ENCODE measurements at places on chromosomes 2 and 18.

- DNase-seq: no peak
Measured at GRCh38 chr2:127039387-127040031, 67.4 kb downstream of the BIN1 start.

GRCh38 chr18:62323483-62324180 is 1.5 kb upstream of the TNFRSF11A start:
- DNase-seq: no peak

- no peak for DNase-seq
Measured at GRCh38 chr2:227627769-227628168, 10.5 kb downstream of the SCYGR4 start.

- DNase-seq: no peak
Measured at GRCh38 chr2:26581991-26582842, 58.9 kb downstream of the CIB4 start.

DNA sequence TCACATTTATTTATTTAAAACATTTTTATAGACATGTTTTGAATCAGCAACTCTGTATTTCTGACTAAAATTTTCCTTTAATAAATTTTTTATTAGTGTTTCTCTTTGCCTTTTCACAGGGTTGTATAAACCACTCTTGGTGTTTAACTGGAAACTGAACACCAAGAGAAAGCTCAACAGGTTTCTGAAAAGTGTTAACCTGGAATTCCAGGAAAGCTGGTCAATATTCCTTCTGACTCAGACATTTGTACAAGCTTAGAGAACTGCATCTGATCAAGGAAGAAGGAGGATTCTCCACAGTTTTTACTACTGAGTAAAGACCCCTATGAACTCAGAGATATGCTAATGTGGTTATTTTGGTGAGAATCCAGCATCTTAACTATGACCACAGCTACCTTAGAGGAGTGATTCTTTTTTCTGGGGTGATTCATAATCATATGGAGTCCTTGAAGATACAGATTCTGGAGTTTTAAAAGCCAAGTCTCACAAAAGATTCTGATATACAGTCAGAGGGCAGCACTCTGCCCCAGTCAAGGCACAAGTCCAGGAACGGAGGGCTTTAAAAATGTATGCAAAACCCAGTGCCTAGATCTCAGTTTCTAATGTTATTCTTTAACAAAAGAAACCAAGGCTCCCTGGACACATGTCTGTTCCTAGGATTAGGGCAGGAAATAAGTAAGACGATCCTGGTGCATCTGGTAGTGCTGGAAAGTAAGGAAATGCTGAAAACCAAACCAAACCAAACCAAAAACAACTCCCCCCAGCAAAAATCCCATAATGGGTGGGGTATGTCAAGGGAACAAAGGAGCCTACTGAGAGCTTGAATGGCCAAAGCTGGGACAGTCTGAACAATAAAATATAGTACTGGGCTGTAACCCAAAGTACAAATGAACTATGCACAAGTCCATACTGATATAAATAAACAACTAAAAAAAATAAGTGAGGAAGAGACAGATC is 85.1 kb upstream of the FZD5 start:
- DNase-seq: no peak

- no peak for DNase-seq
Measured at GRCh38 chr2:200695601-200696000, 109.8 kb downstream of the AOX1 start.

DNA sequence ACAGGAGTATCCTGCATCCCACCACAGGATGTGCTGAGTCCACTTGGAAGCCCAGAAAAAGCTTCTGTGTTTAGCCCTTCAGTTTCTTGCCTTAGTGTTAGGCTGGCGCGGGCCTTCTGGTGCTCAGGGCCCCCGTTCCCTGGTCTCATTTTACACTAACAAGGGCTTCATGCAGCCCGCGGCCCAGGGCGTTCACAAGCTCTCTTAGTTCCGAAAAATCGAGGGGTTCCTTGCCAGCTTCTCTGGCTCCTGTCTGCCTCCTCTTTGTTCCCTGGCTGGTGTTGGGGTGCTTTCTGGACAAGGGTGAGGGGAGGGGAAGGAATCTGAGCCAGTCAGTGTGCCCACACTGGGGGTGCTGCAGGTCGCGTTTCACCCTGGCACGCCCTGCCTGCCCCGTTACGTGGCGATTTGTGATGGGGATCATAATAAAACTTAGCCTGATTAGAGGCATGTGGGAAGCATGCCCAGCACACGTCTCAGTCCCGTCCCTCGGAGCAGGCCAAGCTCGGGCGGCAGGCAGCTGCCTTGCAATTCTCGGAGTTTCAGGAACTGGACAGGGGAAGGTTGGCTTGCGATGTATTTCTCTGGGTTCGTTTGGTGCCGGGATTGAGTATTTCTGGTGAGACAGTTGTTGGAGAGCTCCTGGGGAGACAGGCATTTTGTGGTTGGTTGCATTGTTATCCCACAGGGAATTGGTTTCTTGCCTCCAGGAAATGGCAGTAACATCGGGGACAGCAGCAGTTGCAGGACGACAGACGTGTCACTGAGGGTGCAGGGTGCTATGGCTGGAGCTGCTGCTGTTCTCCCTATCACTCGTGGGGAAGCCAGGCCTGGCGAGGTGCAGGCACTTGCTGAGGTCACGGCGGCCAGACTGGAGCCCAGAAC is 22.9 kb downstream of the SH3BP4 start:
- peak; percentile 41 for DNase-seq

DNA sequence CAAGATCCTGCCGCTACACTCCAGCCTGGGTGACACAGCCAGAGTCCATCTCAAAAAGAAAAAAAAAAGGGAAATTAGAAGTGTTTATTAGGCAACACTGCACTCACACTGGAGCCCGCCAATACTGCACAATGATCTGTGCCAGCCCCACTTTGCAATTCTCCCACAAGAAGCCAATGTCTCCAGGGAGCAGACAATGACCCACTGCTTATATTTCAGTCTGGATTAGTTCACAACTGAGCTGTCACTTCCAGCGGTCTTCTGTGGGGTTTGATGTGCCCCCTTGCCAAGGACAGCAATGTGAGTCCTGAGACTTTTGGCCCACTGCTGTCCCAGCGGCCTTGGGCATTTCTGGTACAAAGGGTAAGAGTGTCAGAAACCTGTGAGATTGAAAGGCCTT is 85.6 kb upstream of the PPM1B start:
- no peak for DNase-seq

- DNase-seq: peak; percentile 94
Measured at GRCh38 chr2:85420536-85421259, 2.2 kb downstream of the SH2D6 start.

DNA sequence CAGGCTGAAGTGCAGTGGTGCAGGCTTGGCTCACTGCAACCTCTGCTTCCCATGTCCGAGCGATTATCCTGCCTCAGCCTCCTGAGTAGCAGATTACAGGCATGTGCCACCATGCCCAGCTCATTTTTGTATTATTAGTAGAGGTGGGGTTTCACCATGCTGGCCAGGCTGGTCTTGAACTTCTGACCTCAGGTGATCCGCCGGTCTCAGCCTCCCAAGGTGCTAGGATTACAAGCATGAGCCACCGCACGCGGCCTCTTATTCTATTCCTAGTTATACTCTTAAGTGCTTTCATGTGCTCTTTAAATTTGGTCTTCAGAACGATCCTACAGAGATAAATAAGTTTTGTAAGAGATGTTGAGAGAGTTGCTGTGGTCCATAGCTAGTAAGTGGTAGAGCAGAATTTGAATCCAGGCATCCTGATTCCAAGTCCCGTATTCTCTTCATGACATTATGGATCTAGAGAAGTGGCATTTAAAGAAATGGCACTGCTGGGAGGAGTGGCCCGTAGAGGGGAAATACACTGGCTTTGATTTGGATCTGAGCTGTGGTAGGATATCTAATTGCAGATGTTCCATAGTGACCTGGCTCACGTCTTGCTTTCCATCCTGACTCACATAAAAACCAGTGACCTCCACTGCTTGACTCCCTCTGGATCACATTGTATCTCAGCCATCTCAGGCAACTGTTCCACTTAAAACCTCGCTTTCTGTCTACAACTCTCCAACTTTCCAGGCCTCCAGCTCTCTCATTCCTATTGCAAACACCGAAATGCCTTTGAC is 22.8 kb upstream of the ME2 start:
- DNase-seq: no peak

DNA sequence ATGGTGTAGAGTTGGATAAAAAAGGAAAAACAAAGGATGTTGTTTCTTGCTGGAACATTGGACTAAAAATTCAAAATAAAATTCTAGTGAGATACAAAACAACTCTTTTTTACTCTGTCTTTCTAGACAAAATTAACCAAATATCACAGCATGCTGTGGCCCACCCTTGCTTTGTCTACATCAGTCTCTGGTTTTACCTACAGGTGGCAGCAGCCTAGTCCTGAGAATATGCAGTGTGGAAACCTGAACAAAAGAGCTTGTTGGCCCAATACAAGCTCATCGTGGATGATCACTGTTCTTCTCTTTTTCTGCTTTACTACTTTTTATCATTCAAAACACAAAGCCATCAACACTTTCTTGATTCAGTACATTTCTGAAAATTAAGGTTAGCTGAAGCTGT is 210.4 kb downstream of the CDH19 start:
- peak; percentile 23 for DNase-seq

DNA sequence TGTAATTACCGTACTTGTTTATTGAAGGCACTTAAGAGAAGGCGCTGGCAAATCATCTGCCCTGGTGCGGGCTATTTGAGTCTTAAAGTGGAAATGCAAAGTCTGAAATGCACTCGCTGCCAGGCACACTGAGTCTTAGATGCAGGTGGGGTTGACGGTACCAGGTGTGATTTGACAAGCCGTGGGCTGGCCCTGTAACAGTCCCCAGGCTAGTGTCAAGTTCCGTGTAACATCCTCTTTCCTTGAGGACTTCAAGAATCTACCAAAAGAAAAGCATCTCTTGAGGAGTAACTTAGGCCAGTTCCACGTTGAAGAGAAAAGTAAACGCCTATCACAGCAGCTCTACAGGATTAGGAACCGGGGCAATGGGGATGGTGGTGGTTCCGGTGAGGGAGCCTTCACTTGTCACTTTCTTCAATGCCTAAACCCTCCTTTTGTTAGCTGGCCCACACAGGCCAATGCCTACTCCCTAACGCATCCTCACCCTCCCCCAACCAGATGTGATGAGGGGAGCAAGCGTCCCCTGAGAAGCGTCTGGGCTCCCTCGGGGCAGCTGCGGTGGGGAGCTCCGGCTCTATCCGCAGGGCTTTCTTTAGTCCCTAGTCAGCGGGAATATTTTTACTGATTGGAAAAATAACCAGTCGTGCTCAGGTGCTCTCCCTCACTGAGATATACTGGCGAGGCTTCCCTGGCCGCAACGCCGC is 1.5 kb upstream of the UGP2 start:
- DNase-seq: peak; percentile 52

DNA sequence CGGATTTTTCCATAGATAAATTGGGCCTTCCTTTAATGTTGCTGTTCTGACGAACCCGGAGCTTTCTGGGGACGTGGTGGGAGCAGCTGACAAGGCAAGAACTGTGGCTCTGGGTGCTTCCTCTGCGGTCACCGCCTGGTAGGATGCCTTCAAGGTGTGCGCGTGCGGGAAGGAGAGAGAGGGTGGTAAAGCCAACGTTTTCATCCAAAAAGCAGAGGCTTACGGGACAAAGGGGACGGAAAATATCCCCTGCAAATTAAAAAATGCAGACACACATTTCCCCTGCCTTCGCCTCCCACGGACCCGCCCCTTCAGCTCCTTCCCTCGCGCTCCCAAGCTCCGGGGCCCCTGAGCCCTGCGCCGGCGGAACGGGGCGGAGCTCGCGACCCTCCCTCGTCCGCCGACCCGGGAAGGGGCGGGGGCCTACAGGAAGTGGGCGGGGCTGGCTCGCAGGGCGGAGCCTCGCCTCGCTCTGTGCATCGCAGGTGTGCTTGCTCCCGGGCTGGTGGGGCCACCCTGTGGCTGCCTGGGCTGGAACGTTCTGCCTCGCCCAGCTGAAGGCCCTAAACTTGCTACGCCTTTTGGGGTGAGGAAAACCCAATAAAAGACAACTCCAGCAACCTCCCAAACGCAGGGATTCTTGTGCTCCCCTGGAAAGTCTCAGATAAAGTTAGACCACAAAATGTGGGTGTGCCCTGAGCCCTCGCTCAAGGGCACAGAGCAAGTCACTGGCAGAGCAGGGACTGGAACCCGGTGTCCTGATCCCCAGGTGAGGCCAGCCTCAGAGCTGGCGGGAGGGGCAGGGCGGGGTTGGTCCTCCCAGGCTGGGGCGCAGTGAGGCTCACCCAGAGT is 25.4 kb upstream of the SLC66A3 start:
- DNase-seq: peak; percentile 93

DNA sequence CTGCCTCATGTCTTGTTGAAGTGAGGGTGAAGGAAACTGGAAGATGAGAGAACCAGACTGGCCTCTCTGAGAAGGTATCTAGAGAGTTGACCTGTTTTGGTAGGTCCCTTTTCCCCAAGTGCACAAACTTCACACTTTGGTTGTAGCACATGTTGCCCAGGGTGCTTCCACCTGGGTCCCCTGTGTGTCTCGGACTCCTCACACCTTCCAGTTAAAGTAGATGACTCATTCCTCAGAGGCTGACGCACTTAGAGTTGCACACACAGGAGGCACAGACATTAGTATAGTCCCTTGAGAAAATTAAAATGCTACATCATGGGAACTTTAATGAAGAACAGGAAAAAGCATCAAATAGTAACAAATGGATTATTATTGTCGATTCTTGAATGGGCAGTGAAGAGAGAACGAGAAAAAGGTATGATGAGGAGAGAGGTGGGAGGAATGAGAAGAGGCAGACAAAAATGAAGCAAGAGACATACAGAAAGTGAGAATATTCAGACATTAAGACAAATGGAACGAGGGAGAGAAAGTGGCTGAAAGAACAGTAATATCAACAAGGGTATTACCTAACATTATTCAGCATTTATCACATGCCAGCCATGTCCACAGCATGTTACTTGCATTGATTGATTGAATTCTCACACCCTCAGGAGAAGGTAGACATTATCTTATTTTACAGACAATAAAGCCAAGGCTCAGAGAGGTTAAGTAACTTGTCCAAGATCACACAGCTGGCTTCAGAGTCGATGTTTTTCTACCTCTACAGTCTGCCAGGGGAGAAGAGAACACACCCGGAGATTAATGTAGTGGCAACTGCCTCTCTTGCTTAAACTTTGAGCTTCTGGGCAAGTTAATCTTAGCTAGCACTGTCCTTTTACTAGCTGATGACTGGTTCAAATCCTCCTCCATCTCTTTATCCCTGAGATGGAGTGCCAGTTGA is 68.6 kb downstream of the FHOD3 start:
- no peak for DNase-seq

- no peak for DNase-seq
Measured at GRCh38 chr2:100831158-100831750, 11.3 kb downstream of the NPAS2 start.

GRCh38 chr2:107730898-107731297 is 95.8 kb upstream of the RGPD4 start:
- no peak for DNase-seq

- peak; percentile 70 for DNase-seq
Measured at GRCh38 chr2:19868701-19869580, 32.8 kb downstream of the TTC32 start.

- DNase-seq: no peak
Measured at GRCh38 chr2:74105413-74105812, 42.3 kb downstream of the BOLA3 start.
